ENCODE measurements at places on chromosomes 13 and 19.

DNA sequence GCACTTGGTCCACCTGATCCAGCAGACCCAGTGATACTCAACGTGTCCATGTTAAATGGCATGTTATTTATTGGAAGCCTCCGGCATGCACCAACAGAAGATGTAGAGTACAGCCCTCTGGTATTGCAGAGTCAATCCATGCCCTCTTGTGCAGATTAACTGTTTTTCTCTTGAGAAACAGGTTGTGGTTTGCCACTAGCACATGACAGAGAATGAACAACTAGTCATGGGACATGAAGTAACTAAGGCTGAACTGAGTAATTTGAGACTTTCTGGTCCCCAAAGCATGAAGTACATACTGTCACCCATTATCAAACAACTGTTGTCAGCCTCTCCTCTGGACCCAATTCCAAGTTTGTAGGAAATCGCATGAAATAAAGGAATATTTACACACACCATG is 3.2 kb downstream of the ZNF562 start:
- no peak for DNase-seq

GRCh38 chr13:72643311-72643989 is 84.0 kb downstream of the MZT1 start:
- peak; percentile 12 for DNase-seq

DNA sequence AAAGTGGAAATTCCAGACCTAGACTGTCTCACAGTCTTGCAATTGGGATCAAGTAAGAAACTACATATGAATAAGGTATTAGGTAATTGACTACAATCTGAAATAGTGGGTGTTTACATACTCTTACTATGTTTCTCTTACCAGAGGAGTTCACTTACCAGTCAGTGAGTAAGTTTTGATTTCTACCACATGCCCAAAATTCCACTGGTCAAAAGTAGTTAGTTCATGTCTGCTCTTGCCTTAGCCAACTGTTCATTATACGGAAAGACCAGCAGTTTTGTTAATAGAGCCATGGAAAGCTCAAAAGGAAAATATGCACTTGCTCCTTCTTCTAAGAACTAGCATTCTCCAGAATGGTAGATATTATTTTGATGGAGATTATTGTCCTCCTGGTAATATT is 490.8 kb downstream of the RFC3 start:
- DNase-seq = peak; percentile 65

- DNase-seq = no peak
Measured at GRCh38 chr13:27455331-27455855, 5.0 kb upstream of the MTIF3 start.

DNA sequence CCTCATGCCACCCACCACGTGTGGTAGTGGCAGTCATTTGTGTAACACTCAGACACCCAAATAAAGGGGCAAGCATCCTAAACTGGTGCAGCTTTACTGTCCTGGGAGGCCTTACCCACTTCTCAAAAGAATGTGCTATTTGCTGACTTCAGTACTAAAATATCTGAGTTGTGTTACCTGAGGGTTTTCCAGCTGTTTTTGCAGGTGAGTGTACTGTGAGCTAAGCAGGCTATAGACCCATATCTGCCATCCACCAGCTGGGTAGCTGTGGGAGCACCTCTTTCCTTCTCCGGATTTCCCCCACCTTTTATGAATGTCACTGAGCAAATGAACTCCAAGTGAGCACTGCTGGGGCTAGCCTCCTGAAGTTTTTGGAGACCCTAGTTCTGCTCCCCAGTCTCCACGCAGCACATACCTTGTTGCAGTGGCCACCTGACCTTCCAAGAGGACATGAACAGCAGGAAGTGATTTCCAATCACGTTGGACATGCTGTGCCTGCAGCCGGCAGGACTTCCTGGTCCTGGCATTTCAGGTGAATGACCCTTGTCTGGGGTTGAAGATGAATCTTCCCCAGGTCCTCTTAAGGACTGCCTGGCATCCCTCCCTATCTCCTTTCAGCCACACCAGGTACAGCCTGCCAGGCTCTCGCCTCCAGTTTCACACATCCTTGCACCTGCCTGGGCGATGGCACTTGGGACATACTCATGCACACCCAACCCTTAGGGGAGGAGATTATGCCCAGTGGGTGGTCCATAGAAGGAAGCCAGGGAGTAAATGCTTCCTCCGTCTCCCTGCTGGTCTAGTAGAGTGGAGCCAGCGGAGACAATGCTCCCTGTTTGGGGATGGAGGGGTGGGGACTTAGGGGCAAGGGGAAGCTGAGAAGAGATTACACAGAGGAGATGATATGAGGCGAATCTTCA is 109.5 kb upstream of the SPATA13 start:
- no peak for DNase-seq

GRCh38 chr13:77502104-77502720 is 33.3 kb upstream of the SCEL start:
- DNase-seq = no peak

- no peak for DNase-seq
Measured at GRCh38 chr19:38663957-38664502, 16.6 kb downstream of the ACTN4 start.

DNA sequence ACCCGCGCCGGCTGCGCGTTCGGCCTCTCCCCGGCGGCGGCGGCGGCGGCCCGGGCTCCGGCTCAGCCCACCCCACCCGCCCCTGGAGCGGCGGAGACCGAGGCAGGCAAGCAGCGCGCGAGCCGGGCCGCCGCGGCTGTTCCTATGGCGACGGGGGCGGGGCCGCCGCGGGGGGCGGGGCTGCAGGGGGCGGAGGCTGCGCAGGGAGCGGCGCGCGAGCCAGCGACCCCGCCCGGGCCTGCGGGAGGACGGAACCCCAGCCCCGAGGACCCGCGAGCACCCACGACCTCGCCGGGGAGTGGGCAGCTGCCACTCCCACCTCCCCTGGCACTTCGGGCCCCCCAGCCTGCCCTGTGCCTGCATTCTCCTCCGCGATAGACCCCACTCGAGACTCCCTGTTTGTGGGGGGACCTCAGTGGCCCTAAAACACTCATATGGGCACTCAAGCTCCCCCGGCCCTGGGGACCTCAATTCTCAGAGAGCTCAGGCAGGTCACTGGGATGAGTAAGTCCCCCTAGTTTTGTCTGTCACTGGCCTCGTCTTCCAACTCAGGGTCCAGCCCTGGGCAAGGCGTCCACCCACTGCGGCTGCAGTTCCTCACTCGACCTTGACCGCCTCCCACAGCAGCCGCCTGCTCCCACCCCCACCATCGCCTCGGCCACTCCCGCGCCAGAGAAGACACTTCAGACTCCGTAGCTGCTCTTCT is at the start of gene CTXN1:
Gene CTXN1 (minus strand): TSS at position 115 of the 706 bp plus-strand sequence. CDS start 597 bp downstream, outside the sequence.
- DNase-seq = no peak

- no peak for DNase-seq
Measured at GRCh38 chr13:110517505-110518225, 43.9 kb downstream of the RAB20 start.

GRCh38 chr19:28377077-28377476 is 835.9 kb downstream of the UQCRFS1 start:
- DNase-seq = no peak

GRCh38 chr13:57813651-57814050 is 182.1 kb downstream of the PCDH17 start:
- DNase-seq = no peak

- no peak for DNase-seq
Measured at GRCh38 chr19:4208385-4209094, 20.8 kb upstream of the EBI3 start.

GRCh38 chr19:2476451-2477140 is 669 bp downstream of the GADD45B start:
- no peak for DNase-seq

DNA sequence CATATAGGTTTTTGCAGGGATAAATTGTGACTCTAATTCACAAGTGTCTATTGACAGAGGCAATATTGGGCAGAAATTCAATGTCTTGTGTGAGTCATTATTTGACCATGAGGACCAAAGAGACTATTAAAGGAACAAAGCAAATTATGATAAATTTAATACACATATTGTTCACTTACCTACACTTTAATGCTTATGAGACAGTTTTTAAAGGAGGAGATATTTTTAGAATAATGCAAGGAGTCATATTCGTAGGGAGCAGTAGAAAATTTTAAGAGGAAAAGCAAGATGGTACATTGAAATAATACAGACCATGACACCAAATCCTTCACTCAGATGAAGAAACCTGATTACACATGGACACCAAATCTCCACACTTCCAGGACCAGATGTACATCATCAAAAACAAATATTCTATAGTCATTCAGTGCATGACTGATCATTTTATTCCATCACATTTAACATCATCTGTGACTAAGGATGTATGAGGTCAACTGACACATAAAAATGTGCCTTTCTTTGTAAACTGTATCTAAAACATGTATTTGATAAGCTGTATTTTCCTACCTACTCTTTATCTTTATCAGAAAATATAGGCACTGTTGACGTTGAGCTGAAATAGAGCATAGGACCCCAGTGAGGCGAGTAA is 4.2 kb upstream of the OR7A17 start:
- DNase-seq = no peak

GRCh38 chr19:49042177-49042576 is 1.5 kb upstream of the CGB5 start:
- DNase-seq = no peak

- peak; percentile 44 for DNase-seq
Measured at GRCh38 chr13:108919036-108919907, 289.9 kb downstream of the MYO16 start.

DNA sequence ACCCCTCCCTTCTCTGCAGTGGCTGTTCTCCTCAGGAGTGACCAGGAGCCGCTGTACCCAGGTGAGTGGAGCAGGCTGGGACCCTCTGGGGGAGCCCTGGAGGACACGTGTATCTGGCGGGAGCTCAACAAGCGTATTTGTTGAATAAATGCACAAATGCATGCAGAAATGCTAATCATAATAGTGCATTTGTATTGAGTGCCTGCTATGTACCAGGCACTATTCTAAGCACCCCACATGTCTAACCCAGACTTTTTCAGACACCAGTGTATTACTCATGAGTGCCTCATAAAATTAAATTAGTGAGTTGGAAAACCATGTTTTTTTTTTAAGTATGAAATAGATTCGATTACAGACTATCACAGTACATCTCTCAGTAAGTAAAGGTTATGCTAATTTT is 7.9 kb downstream of the HPN start:
- no peak for DNase-seq

- DNase-seq = no peak
Measured at GRCh38 chr13:40533072-40533471, 133.4 kb downstream of the FOXO1 start.

- DNase-seq = no peak
Measured at GRCh38 chr19:17751103-17751911, at the start of gene FCHO1. Gene FCHO1 (plus strand): TSS chr19:17751477. CDS start chr19:17755165, 3,688 bp downstream.

DNA sequence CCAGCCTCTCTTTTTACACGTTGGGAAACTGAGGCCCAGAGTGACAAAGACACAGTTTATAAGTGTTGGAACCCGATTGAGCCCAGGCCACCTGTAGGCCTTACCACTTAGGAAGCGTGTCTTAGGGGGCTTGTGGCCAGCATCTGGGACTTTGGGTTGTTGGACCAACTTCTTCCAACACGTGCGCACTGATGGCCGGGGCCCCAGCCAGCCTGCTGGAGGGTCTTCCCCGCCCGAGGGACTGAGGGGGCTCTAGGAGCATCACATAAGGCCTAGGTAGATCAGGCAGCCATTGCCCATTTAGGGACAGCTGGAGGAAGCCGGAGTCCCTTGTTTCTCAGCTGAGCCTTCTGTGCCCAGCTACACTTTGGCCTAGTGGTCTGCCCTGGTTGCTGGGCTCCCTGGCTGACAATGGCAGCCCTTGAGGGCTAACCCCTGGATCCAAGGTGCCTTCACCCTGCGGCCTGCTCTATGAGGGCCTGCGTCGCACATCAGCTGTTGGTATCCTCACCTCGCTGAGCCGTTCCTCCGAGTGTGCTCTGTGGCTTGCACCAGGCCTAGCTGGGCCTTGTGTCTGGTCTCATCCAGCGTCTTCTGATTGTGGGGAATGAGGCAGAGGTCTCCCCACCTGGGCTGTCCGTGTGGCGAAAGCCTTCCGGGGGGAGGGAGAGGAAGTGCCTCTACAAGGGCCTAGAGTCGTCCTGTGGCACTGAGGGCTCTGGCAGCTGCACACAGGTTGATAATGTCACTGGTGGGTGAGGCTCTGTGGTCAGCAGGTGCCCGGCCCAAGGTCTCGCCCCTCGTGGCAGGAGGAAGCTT is 1.2 kb downstream of the RAB11B start:
- DNase-seq = no peak

DNA sequence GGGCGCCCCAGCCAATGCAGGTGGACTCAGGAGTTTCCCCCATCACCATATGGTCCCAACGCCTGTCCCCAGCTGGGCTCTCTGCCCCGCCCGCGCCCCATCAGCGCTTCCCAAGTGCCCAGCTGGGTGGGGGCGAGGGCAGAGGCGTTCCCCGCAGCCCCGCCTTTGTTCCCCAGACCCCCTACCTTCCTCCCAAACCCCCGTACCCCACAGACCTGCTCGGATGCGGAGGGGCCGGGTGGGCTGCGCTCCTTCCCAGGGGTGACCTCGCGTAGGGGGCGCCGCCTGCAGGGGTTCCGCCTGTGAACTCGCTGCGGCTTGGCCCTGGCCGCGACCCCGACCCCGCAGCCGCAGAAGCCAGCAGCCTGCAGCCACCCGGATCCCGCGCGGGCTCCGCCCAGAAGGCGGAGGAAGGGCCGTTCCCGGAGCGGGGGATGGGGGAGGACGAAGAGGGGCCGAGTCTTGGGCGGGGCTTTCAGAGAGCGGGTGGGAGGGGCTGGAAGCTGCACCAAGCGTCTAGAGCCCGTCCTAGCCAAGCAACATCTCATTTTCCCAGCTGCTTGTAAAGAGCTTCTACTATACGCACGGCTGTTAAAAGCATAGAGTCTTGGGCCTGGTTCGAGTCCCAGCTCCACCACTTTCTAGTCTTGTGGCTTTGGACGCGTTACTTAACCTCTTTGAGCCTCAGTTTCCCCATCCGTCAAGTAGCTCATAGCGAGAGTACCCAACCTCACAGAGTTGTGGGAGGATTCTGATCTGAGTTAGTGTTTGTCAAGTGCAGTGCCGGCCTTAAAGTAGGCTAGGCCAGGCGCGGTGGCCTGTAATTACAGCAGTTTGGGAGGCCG is at the start of gene RAB3D:
Gene RAB3D (minus strand): TSS at position 404 of the 845 bp plus-strand sequence. CDS start 2,258 bp downstream, outside the sequence.
- DNase-seq = peak; percentile 62

DNA sequence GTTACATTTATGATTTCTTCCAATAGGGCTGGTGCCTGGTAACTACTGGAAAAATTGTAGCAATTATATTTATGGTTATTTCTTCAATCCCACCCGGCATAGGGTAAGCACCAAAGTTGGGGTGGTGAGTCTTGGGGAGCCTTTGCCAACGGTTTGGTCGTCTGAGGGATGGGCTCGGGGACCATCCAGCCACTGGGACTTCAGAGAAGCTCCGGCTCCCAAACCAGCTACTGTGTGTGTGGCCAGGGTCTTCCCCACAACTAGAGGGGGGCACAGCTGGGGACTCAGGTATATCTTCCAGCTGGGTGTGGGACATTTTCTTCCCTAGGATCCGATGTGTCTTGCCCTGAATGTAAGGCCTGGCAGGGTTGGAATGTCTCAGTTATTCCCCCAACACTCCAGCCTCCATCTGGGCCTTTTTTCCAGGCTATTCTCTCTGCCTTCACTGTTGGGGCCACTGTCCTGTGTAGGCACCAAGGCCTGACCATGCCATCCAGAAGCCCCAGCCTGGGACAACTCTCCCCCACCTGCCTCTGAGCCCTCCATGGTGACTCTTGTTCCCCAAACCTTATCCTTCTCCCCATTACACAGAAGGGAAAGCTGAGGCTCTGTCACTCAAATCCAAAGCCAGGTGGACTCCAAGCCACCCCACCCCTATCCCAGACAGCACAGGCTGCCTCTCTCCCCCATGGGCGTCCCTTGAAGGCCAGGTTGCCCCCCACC is 1.1 kb upstream of the IFI30 start:
- DNase-seq = no peak
